ENCODE measurements at places on chromosomes 16 and 17. TPM values are rescaled to one million over a fixed set of nuclear protein-coding genes. Genes with fewer than 3 reads are reported as not detected.

- no peak for DNase-seq
Measured at GRCh38 chr16:54962045-54962444, 31.4 kb downstream of the IRX5 start.

DNA sequence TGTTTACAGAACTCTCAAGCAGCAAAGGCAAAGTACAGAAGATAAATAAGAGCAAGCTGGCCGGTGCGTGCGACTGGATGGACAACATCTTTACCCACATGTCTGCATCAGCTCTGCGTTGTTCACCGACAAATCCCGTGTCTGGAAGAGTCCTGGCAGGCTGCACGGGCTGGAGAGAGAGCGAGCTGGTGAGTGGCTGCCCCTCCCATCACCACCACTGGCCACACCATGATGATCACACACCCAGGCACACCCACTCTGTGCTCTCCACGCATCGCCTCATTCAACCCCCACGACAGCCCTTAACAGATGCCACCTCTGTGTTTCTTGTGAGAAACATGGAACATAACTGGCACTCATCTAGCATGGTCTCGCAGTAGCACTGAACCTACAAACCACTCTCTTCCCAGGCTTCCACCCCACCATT is 59.2 kb downstream of the ANKRD11 start:
- DNase-seq, result no peak

- DNase-seq, result no peak
Measured at GRCh38 chr17:7058831-7059447, 15.0 kb upstream of the SLC16A11 start.

DNA sequence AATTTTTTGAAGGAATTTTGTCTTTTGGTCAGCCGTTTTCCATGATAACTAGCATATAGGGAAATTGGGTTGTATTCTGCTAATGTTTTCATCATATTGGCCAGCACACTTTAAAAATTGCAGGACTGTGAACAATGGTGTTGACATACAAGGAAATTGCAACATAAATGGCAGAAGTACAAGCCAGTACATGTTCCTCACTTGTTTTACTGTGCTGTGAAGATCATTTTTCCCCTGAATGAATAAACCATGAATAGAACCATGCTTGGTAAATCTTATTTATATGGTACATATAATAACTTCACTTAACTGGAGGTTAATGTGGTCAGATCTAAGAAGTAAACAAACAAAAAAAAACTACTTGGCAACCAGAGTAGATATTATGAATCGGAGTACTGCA is 22.8 kb downstream of the OMG start:
- no peak for DNase-seq

DNA sequence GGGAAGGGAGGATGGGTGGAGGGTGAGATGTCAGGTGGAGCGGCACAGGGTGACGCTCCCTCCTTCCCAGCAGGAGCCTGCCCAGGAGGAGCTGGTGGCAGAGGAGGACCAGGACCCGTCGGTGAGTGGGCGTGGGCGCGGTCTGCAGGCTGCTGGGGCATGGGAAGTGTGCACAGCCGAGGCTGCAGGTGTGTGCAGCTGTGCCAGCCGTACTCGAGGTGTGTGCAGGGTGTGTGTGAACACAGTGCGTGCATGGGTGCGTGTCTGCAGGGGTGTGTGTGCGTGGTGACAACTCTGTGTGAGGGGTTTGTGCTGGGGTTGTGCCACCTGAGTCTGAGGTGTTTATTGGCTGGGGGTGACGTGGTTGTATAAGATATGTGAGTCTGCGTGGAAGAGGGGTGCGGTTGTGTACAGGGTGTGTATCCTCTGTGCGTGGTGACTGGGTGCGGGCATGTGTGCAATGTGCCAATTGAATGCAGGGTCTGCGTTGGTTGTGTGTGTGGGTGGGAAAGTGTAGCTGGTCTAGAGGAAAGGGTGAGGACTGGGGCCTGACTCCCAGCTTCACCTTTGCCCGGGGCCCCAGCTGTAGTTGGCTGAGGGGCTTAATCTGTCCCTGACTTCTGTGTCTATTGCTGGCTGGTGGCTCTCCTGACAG is 670 bp downstream of the TNFSF12 start:
- no peak for DNase-seq

CDH16 gene
- not detected for total RNA-seq

HOXB13 gene
- not detected for total RNA-seq

CHST4 gene
- 12.1 TPM for total RNA-seq

ERN2 gene
- total RNA-seq, result 2.4 TPM

ABCA6 gene
- total RNA-seq, result not detected

CDH1 gene
- total RNA-seq, result 319 TPM

KRT36 gene
- total RNA-seq, result not detected

All from H1 (cell line).